ENCODE measurements at places on chromosomes 16 and 17.

GRCh38 chr17:7538891-7539545, 9.8 kb upstream of the TNFSF12 start:
- no peak for DNase-seq

DNA sequence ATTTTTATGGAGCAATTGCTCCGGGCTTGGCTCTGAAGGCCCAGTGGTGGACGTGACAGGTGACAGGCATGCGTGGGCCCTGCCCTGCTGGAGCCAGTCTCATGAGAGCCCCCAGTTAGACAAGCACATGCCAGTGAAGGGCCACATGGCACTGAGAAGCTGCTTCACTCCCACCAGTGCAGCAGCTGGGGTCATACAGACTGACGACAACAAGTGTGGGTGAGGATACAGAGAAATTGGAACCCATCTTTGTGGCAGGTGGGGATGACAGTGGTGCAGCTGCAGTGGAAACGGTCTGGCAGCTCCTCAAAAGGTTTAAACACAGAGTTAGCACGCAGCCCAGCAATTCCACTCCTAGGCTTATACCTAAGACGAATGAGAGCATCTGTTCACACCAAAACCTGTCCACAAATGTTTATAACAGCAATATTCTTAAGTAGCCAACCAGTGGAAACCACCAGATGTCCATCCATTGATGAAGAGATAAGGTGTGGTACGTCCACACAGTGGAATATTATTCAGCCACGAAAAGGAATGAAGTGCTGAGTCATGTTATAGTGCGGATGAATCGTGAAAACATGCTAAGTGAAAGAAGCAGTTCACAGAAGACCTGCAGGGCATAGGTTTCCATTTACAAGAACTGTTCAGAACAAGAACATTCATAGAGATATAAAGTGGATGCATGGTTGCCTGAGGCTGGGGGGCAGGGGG, 12.5 kb upstream of the CIBAR2 start:
- DNase-seq, result no peak

DNA sequence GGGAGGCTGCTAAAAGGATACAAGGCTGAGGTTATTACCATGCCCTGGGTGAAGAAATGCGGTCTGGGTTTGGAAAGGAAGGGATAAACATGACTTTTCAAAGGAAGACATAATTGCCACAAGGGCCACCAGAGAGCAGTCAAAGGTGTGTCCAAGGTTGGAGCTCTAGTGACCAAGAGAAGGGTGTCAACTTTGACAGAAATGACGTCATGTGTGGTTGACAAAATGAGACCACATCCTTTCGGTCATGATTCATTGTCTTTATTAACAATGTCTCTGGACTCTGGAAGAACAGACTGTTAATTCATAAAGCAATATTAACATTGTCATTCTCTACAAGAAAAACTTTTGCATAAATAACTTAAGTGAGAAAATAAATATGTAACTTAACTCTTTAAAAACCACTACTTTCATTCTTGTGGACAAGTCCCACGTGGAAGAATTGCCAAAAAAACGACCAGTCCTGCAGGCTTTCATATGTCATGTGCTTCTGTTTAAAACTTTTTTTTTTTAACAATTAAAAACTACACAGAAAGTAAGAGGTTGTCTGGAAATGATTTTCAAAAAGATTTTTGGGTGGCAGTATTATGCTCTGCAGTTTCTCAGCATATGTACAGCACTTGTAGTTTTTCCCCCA, 5.0 kb downstream of the SOST start:
- DNase-seq, result no peak

DNA sequence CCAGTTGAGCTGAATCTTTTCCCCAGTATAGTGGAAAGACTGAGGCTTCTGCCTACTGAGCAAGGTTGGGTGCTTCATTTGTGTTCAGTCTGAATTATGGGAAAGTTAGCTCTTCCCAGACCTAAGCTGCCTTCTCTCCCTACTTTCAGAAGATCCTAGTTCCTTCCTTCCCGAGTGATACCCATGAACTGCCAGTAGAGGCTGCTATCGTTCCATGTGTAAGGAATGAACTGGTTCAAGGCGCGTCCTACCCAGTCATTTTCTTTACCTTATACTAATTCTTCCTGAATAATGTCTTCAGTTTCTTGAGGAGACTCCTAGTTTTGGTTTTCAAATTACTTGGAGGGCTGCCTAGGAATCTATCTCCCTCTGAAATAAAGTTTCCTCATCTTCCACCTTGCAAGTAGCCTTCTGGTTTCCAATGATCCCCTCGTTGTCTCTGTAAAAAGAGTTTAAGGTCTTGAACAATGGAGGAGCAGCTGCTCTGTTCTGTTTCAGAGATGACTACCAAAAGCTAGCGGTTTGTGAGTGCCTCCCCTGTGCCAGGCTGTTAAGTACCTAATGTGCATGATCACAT, 934 bp upstream of the AOC2 start:
- DNase-seq, result peak; percentile 33

DNA sequence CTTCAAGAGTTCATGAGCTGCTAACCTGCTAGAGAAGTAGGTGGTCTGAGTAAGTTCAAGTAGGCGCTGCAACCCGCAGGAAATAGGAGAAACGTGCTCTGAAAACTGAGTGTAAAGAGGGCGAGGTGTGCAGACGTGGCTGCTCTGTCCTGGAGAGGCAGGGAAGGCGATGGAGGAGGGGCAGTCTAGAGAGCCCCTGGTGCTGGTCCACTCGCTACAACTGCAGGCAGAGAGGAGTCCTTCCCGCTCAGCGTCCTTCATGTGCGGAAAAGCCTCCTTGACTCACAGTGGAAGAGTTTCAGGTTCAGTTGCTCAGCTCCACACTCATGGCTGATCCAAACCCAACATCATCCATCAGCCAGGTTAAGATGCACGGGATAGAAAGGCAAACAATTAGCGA, 12.1 kb downstream of the ABCA3 start:
- DNase-seq, result no peak
